ENCODE measurements at places on chromosomes 2 and 18.
A peak's percentile ranks its signal among the peaks of the same experiment; 100 is the strongest.

DNA sequence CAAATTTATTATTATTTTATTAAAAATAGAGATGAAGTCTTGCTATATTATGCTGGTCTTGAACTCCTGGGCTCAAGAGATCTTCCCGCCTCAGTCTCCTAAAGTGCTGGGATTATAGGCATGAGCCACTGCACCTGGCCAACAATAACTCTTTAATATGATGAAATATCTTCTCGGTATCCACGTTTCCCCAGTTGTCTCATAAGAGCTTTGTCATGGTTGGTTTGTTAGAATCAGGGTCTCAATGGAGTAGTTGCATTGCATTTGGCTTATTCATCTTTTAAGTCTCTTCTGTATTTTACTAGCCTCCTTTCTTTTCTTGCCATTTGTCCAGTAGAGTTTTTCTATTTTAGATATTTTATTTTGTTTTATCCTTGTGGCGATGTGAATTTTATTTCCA is 32.7 kb upstream of the DLX2 start:
- DNase-seq: no peak

DNA sequence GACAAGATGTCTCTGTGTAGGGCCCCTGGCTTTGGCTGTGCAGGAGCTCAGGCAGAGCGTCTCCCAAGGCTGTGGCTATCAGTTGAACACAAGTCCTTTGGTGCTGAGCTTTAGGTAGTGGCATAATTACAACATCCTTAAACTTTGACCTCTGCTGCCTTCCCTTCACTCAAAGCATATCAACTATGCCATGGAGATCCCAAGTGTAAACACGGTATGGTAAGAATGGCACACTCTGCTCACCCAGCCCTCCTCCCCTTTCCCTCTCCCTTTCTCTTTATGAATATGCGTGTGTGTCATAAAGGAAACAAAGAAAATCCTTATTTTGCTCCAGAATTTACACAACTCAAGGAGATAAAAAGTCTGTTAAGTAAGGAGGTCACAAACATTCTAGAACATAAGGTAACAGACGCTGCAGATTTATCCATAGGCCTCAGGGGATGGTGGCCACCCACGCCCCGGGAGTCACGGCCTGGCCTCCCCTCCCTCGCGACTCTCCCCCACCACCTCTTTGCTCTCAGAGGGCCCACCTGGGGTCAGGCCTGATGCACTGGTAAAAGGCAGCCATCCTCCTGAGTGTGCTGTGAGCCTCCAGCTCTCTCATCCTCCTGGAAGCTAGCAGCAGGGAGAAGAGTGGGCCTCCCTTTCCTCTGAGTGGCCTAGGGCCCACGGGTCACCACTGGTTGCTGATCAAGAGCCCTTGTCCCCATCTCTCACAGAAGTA is 67.3 kb downstream of the CRACDL start:
- DNase-seq: no peak

DNA sequence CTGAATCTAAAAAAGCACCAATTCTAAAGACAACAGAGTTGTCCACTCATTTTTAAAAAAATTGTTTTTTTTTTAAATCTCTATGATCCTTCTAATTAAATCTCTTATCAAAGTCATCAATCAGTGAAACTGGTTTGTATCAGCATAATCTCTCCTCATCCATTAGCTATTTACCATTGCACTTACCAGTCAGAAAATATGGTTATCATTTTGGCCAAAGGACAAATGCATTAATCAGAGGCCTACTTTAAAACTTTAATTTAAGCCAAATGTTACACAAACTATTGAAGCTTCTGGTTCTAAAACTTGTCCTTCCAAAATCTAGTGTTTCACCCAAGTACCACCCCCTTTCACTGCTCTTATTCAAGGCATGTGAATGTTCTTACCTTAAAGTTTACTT is 3.8 kb downstream of the C18orf32 start:
- DNase-seq: no peak

GRCh38 chr2:127117603-127118002 is 10.6 kb upstream of the BIN1 start:
- peak; percentile 39 for DNase-seq

- peak; percentile 75 for DNase-seq
These were observed 1.4 kb downstream of the DOCK10 start for GRCh38 chr2:225040856-225041206.

DNA sequence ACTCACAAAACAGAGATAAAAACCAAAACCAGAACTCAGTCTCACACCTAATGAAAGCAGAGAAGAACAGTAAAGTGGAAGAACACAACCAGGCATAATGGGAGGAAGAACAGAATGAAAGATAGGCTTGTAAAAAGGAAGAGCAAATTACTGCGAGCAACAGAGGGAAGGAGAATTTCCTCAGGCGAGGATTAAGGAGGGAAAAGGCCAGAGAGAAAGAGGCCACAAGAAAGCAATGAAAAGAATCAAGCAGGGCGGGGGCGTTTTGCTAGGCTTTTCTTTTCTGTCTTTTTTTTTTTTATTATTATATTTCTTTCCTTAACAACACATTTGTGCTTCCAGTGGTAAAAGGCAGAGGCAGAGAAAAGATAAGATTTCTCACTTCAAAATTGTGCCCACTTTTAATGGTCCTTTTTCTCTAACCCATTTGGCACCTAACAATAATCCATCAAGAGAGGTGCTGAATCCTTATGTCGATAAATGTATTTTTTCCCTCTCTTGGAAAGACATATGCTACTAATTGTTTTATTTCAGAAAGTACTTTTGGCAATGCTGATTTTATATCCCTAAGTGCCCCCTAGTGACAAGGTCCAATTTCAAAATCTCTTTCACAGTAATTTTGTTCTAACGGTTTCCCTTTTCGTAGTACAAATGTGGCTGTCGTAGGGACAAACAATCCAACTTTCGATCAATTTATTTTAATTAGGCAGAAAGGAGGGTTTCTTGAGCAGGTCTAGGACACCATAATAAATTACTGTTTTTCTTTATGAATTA is 138.7 kb upstream of the AQP4 start:
- no peak for DNase-seq

DNA sequence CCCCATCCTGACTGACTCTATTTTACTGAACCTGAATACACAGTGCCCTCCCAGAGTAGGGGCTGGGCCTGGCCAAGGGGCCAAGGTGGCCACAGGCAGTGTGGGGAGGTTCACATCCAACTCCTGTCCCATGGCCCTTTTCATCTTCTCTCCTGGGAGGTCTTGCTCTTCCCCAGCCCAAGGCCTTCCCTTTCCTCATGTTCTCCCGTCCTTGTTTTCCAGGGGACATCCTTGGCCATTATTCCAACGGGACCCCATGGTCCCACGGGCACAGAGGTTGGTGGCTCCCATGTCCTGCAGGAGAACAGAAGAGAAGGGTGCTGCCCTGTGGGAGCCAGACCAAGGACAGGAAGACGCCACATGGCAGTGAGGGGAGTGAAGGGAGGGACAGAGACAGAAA is 10.4 kb downstream of the MALL start:
- DNase-seq: no peak

GRCh38 chr2:20487392-20488174 is 40.7 kb downstream of the RHOB start:
- peak; percentile 23 for DNase-seq

GRCh38 chr2:112482309-112483041 is 519 bp downstream of the TTL start:
- DNase-seq: peak; percentile 55

DNA sequence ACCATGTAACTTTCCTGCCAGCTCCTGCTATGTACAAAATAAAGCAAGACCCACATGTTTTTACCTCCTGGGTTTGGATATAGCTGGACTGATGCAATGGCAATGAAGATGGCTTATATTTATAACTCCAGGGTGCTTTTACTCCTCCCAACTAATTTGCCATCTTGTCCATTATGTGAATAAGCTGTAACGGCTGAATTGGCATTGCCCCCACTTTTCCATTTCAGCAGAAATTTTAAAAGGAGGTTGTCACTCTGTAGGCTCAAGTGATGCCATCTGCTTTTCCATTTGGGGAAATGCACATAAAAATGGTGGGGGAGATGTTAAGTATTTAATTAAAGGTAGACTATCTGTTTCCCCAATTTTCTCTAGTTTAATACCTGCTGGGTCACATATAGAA is 345.5 kb downstream of the ERBB4 start:
- no peak for DNase-seq

GRCh38 chr2:227799202-227799601 is 14.4 kb upstream of the CCL20 start:
- DNase-seq: no peak

DNA sequence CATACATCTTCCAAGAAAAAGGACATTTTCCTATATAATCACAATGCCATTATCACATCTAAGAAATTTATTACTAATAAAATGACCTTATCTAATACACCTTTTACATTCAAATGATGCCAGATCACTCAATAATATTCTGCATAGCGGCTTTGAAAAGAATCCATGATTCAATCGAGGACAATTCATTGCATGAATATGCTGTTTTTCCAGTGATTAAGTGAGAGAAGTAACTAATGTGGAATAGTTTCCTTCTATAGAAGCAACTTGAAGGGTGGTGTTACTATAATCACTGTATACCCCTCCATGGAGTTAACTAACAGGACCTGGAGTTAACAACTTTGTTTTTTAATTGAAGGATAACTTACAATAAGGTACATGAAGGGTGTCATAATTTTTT is 9.1 kb downstream of the PLEK start:
- no peak for DNase-seq

- DNase-seq: no peak
These were observed 89.9 kb downstream of the AP1S3 start for GRCh38 chr2:223747392-223748042.

DNA sequence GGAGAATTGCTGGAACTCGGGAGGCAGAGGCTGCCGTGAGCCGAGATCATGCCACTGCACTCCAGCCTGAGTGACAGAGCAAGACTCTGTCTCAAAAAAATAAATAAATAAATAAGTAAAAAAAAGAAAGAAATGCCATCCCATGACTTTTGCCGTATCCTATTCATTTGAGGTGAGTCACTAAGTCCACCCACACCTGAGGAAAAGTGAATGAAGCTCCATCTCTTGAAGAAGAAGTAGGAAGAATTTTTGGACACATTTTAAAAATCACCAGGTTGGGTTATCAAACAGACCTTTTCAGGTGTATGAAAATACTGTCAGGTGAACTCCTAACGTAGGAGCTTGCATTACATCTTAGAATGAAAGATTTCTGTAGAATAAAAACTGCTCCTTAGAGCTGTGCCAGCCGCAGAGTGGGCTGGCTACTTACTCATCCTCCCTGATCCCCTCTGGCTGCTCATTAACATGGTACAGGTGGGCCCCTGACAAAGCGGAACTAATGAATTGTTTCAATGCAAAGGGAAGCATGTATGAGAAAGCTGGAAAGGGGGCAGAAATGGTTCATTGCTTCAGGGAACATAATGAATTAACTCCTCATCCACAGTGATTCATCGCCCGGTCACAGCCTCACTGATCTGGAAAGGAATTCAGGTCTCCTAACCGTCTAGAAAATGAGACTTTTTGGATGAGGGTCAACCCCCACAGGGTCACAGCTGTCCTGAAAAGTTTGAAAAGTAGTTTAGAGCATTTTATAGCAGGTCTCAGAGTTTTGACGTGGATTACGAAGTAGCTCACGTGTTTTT is 191.4 kb downstream of the SPP2 start:
- no peak for DNase-seq

DNA sequence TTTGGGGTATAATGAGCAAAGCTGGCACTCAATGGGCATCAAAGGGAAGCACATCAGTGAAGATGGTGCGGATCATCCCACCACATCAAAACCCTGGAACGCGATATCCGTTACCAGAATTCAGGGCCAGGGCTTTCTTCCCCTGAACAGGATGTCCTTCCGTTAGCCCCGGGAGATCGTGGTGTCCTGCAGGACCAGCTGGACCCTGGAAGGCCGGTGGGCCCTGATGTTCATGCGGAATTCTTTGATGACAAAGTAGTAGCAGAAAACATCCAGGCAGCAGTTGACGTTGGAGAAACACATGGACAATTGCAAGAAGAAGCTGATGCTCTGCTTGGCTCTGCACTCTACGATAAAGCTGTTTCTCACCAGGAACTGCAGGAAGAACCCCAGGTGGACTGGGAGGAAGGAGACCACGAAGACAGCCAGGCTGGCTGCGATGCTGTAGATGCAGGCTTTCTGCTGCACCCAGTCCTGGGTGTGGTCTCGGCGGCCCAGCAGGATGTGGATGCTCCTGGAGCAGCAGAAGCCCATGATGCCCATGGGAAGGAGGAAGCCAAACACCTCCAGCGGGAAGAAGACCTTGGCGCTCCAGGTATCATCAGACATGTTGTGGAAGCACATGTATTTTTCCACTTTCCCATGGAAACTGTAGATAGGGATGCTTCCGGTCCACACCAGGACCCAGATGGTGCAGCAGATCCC is 15.0 kb downstream of the GPR55 start:
- DNase-seq: no peak

DNA sequence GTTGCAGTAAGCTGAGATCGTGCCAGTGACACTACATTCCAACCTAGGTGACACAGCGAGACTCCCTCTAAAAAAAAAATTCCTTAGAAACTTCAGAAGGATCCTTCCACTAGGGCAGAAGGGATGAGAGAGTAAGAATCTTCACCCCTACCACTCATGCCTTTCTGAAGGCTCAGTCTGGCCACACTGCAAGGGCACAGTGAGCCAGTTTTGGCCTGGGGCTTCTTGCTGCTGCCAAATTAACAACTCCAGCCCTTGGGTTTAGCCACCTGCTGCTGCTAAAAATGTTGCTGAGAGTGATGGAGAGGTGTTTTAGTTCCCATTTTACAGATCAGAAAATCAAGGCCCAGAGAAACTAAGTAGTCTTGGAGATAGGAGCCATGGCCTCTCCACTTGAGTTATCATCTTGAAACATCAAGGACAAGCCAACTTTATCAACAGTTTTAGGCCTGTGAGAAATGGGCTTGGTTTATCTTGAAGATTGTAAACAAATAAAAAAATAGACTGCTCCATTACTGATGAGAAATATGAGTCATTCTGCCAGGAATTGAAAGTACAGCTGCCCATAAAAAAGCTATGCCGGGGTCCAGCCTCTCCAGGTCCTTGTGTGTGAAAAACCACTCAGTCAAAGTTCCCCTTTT is 31.9 kb upstream of the CASP8 start:
- no peak for DNase-seq

- DNase-seq: no peak
These were observed 241.0 kb downstream of the TNS1 start for GRCh38 chr2:217761645-217762277.

GRCh38 chr2:86366651-86367498 is 29.4 kb upstream of the REEP1 start:
- peak; percentile 52 for DNase-seq

DNA sequence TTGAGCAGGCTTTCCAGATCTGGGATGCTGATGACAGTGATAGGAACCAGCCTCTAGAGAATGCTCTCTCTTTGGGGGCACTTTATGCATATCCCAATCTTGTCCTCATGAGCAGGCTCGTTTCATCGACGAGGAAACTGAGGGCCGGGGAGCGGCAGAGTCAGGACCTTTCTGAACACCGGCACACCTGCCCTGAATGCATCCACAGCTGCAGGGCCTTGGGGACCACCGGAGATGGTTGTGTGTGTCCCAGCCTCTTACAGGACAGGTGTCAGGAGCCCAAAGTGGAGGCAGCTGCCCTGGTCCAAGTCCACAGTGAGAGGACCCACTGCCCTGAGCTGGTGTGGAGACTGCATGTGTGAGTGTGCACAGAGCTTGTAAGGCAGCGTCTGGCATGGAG is 47.6 kb upstream of the FAHD2A start:
- peak; percentile 18 for DNase-seq

All from left lobe of liver (tissue), 2 donors.